Psoas muscle (tissue), 8 donors: ENCODE measurements at places on chromosomes 2 and 18. TPM values are rescaled to one million over a fixed set of nuclear protein-coding genes. Genes with fewer than 3 reads are reported as not detected.

DNA sequence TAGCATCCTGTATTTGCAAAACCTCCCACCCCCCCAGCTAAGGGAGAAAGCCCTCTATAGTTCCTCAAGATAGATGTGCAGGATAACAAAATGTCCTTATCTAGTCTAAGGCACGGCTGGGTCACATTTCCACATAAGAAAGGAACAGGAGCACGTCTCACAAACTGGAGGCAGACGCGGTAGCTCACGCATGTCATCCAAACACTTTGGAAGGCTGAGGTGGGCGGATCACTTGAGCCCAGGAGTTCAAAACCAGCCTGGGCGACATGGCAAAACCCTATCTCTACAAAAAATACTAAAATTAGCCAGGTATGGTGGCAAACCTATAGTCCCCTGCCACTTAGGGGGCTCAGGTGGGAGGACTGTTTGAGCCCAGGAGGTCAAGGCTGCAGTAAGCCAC, 9.3 kb downstream of the SF3B1 start:
- DNase-seq = no peak

DNA sequence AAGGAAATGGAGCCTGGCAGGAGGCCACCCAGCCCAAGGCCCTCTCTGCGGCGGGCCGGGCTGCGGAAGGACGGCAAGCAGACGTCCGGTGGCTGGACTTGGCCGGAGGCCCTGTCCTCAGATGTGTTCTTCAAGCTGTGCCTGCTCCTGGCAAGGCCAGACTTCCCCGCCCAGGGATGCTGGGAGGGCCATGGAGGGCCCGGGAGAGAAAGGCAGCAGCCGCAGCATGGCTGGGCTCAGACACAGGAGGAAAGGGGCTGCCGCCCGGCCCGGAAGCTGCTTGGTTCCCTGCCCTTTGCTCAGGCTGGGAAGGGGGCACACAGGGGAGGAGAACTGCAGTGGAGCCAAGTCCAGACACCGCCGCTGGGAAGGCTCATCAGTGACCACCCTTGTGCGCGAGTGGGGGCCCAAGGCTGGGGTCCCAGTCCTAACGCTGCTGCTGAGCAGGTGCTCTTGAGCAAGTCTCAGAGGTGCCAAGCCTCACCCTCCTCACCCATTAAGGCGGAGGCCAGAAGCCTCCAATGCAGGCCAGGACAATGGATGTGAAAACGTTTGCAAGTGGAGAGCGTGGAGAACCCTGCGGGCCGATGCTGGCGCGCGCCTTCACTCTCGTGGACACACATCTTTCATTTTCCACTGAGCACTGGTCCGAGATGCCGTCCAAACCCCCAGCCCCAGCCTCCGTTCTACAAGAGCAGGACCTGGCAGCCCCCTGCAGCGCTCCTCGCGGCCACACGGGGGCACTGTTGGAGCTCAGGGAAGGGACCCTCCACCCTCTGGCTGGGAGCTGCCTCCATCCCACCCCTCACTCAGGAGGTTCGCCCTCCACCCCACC, 7.9 kb downstream of the CROCC2 start:
- DNase-seq = peak; percentile 86

- no peak for DNase-seq
These were observed 261.0 kb upstream of the SIX3 start for GRCh38 chr2:44680424-44680971.

DNA sequence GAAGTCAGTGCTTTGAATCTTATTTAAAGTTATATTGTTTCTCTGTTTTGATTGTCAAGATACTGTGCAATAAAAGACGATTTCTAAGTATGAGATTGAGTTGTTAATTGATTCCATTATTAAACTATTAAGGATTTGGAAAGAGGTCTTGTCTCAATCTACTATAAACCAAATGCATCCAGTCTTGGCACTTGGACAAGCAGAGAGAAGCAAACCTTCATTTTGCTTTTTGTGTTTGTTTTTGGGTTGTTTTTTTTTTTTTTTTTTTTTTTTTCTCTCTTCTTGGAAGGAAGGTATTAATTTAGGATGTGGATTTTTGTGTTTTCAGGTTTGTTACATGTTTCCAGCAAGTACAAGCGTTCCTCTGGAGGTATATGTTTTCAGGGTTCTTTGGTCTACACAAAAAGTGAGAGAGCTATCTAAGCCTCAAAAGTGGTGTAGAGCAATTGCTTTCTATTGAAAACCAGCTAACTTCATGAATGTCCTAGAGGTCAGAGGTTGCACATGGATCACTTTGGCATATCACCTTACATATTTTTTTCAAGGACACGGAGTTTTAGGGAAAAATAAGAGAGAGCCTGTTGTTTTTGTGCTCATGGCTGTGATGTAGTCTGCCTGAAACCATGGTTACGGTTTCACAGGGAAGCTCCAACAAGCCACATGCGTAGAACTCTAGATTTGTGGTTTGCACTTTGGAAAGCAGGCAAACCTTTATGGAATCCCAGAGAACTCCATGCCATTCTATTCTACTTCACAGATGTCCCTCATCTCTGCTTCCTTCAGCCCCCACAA, 1.8 kb downstream of the PRKCE start:
- no peak for DNase-seq

DNA sequence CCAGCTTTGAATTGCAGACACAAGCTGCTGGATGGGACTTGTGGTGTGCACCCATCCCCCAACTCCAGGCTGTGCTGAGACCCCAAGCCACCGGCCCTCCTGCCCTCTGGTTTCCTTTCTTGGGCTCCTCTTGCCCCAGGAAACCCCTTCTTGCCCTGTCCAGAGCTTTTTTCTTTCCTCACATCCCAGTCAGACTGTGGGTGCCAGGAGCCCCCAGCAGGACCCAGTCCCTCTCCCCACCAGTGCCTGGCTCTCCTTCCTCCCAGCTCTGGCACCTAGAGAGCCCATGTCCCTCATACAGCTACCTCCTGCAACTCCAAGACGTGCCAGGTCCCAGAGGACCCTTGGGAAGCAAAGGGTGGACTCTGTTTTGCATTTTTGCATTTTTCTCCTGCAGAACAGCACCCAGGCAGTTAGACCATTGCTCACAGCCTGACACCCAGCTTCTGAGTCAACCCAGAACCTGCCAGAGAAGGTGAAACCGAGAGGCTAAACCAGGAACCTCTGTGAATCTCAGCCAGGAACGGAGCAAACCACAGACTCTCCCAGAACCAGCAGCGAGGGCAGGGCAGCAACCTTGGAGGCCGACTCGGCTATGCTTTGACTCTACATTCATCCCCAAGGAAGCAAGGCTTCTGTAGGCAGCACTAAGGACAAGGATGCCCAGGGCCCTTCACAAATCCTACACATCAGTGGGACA, 221.1 kb downstream of the ANAPC1 start:
- no peak for DNase-seq

DNA sequence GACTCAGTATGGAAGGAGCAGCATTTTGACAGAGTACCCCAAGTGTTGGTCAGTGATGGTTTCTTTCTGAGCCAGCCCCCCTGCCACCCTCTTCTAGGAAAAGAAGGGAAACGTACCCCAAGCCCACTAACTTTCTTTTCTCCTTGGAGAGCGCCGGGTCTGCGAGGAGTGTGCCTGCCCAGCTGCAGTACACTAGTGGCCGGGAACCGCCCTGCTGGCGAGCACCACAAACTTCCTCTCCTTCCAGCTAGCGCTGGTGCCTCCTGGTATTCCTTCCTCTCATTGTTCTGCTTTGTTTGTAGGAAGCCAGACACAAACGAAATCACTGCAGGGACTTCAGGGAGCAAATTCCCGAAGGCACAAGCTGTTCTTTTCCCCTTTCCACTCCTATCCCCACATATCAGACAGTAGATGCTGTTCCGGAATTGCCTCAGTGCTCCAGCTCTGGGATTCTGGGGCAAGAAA, 1.8 kb downstream of the CCDC85A start:
- peak; percentile 29 for DNase-seq

DNA sequence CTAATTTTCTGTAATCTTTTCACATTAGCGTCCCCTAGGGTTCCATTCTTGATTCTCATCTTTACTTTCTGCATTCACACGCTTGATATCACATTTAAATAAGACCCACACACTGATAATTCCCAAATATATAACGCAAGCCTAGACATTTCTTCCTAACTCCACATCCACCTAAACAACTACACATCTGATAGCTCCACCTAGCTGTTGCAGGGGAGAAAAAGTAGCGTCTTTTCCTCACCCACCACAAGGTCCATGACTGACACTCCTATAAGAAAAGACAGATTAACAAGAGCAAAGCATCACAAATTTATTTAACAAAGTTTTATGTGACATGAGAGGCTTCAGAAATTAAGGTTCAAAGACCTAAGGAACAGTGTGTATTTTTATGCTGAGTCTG, 862.2 kb upstream of the DDX18 start:
- DNase-seq = no peak

DNA sequence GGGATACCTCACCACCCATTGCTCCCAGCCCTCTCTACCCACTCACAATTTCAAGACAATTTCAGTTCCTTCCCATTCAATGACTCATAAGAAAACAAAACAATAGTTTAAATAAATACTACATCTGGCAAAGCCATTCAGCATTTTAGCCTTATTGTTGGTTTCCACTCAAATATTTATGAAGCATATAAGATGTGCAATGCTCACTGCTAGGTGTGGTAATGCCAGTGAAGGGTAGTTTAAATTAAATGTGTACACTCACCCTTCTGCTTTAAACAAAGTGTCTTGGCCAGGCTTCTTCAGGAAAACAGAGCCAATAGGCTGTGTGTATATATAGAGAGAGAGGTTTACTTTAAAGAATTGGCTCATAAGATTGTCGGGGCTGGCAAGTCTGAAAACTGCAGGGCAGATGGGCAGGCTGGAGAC, 37.0 kb downstream of the INO80C start:
- no peak for DNase-seq

DNA sequence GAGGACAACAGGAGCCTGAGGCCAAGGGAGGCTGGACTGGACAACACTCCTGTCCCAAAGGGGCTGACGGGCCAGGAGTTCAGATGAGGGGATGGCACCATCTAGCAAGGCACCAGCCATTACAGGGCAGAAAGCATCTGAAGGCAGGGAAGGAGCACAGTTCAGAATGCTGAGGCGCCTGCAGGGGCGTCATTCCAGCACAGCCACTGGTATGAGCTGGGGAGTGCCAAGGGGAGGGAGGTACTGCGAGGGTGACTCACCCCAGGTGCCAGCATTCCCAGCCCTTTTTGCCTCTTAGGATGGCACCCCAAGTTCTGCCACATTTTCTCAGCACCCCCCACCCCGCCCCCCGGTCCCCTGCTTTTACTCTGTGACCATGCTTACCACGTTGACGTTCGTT, 129.8 kb upstream of the EPAS1 start:
- DNase-seq = no peak

DNA sequence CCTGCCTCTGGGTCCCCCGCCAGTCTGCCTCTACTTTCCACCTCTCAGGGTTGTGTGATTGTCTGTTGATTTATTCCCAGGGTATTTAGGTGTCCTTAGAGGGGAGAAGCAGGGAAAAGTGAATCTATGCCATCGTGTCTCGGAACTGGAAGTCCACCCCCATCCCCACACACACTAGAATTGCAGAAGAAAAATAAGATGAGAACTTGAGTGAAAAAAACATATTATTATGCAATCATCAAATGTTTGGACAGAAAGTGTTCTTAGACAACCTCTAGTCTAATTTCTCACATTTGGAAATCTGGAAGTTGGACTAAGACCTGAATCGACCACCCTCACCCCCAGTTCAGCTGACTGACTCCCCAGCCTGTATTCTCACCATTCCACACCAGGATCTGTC, 14.1 kb upstream of the CASP8 start:
- DNase-seq = no peak

- DNase-seq = no peak
These were observed 32.6 kb downstream of the VIT start for GRCh38 chr2:36729067-36729466.

DNA sequence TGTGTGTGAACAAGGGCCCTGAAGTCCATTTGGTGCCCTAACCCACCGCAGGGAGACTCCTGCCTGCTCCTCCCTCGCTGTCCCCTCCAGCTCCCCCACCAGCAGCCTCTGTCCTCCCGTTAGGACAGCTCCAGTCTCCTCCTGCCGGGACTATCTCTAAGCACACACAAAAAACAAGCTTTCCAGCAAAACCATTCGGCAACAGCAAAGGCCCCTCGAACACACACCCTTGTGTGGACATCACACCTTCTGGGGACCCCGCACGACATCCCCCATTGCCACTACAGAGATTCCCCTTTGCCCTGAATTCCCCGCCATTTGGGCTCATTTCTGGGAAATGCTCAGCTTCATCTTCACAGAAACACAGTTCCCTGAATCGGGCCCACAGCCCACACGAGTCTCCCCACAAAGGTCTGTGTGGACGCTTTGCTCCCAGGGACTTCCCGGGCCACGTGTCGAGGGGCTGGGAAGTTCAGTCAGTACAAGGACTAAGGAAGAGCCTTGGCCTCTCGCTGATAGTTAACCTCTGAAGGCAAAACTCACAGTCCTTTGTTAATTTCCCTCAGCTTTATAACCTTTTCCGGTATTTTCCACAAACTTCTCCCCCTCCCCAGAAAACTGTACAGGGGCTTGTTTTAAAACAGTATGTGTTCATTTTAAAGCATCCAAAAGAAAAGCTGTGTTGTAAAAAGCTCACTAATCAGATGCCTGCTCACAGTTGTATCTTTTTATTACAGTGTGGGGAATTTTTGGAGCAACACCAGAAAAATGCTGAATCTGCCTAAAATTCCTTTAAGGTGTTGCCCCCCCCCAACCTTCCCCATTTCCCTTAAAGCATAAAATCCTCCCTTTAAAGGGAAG, 25.9 kb downstream of the SMAD7 start:
- no peak for DNase-seq

GRCh38 chr2:136019825-136020224, 34.4 kb upstream of the DARS1 start:
- no peak for DNase-seq

The SELENOI gene
- total RNA-seq = 22.5 TPM

The USP37 gene
- total RNA-seq = 6.4 TPM

The MPP4 gene
- not detected for total RNA-seq

The SPAG16 gene
- 5.3 TPM for total RNA-seq
